ENCODE measurements at places on chromosomes 5 and 9.

- no peak for DNase-seq
Observed at GRCh38 chr5:96297290-96297689, 135.8 kb downstream of the PCSK1 start.

DNA sequence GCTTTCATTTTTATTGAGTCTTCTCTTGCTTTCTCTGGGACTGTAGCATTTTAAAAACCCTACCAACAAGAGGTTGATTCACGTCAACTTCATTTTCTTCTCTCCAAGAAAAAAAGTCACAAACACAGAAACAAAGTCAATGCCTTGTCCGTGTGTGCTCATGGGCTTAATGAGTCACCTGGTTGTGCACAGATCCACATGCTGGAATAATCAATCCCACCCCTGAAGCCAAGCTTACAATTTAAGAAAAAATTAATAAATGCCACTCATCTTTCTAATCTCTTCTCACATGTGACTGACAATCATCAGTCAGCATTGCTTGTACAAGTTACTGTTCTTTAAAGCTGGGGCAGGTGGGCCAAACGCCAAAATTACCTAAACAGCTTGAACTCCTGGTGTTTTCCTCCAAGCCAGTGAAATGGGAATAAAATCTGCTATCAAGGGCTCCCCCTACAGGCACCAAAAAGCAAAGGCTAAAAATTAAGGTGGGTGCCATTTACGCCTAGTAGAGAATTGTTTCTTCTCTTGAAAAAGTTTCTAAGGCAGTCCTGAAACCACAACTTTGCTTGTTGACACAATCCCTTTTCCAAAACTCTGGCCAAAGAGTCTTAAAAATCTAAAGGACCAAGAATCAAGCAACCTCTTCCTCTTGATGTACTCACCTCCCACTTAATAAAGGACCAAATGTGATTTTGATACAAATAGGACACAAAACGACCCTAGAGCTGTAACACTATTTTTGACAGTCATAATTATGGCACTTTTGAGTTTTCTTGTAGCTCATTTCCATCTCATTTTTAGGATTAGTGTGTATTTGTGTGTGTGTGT lies 21.3 kb downstream of the TRMO start:
- DNase-seq: no peak

GRCh38 chr5:95620870-95621838 lies 1.3 kb downstream of the GPR150 start:
- peak; percentile 51 for DNase-seq

DNA sequence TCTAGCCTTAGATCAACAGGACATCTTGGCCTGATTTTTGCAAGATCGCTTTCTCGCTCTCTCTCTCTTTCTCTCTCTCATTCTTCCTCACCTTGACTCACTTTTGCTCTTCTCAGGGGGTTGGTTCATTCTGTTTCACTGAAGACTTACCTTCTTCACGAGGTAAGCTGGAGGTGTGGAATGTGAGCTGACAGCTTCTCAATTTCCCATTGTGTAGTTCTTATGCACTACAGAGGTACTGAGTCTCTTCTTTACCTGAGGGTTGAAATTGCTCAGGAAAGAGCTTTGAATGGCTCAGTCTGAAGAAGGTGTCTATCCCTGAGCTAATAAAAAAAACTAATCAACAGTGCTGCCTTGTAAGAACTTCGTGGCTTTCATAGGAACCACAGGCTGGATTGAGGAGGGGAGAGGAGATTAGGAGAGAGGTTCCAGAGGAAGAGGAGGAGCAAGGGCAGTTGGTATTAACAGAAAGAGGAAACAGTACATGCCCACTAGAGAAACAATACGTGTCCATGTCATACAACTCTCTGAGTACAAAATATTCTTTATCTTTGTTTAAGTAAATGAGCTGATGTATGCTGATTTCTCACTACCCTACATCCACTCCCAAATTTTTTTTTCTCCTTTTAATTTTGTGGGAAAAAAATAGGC lies 192.2 kb downstream of the TMEM167A start:
- DNase-seq: no peak

DNA sequence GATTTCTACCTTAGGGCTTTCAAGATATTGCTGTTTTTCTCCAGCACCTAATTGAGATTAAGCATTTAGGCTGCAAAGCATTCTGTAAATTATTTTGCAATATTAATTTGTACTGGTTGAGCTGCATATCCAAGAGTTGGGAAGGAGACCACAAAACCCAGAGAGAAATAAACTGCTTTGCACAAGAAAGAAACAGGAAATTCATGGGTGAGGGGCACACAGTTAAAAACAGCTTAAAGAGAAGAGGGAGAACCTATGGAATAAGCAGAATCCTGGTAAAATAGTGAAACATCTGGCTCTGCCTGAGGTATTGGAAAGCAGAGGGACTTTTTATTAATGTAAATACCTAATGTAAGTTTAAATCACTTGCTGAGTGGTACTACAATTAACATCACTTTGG lies 243.0 kb downstream of the TMEM167A start:
- DNase-seq: no peak

All from stimulated activated naive CD8-positive, alpha-beta T cell treated with anti-CD3 and anti-CD28 coated beads, Interleukin-15, Interleukin-2, amounts not matched to agents 100 U/mL and 50 U/mL, for 24 hours (primary cell).